Activated CD8-positive, alpha-beta memory T cell treated with anti-CD3 and anti-CD28 coated beads for 36 hours (primary cell): ENCODE measurements at places on chromosomes 6 and 20. TPM values are rescaled to one million over a fixed set of nuclear protein-coding genes. Genes with fewer than 3 reads are reported as not detected.

Gene WFDC10B
- not detected for total RNA-seq

Gene NELFE
- 80.0 TPM for total RNA-seq

Gene CPNE5
- total RNA-seq = 0.36 TPM

Gene SLC16A10
- total RNA-seq = 5.3 TPM

Gene SLC26A8
- not detected for total RNA-seq

Gene ESF1
- 27.5 TPM for total RNA-seq
